ENCODE measurements at places on chromosomes 5 and 9.

DNA sequence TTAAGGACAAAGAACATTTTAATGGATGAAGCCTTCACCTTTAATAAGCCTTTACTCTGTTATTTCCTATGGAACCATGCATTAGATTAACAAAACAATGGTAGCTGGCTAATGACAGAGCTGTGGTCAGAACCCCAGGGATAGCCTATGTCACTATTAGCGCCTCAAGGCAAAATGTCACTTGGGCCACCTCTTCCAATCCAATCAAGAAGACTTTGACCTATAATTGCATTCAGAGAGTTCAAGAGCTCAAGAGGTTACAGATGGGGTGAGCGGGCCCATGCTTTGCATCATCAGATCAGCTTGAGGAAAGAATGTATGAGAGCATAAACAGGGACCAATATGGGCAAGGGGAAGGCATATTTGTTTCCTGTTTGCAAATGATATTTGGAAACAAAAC, 425.1 kb downstream of the ARHGEF28 start:
- no peak for DNase-seq

DNA sequence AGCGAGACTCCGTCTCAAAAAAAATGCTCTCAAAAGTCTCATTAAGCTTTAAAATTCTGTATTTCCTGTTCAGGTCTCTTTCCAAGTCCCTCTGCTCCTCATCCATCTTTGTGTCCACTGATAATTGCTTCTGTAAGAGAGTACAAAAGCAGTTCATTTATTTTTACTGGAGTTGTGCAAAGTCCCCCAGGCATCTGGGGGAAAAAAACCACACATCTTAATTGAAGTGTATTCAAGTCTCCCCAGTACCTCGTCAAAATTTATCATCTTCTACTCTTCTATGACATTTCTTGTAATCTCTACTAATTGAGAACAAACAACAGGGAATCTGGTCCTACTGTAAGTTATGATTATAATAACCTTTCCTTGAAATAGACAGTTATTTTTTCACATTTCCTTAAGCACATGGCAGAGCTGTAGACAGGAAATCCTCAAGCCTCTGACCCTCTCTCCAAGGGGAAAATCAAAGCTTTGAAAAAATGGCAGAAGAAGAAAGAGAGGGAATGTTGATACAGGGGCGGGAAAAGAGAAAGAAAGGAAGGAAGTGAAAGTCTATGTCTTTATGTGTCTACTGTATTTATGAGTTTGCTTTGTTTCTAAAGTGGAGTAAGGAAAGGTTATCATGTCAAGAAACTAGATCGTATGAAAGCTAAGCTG, 51.5 kb downstream of the RAI14 start:
- no peak for DNase-seq

- DNase-seq, result no peak
Measured at GRCh38 chr5:43010935-43011315, 29.2 kb downstream of the ANXA2R start.

GRCh38 chr9:101270302-101270701, 114.5 kb downstream of the BAAT start:
- DNase-seq, result no peak

DNA sequence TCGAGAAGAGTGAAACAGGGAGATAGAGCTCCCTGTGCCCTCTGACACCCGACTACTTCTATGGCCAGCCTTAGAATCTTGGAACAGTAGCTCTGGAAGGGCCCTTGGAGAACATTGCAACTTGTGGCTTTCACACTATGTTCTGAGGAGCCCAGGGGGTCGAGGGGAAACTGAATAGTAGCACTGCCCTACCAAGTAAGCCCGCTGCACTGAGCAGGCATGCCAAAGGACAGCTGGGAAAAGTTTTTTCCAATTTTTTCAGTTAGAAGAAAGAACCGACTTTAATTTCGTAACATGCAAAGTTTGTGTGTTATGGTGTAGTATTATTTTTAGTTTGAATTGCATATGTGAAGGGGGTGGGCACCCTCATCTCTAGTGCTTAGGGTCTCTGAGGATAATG, 10.9 kb downstream of the SMIM3 start:
- DNase-seq, result no peak

- DNase-seq, result no peak
Measured at GRCh38 chr5:95773335-95774059, 42.4 kb downstream of the RHOBTB3 start.

- no peak for DNase-seq
Measured at GRCh38 chr5:94522117-94522516, 96.3 kb downstream of the KIAA0825 start.

DNA sequence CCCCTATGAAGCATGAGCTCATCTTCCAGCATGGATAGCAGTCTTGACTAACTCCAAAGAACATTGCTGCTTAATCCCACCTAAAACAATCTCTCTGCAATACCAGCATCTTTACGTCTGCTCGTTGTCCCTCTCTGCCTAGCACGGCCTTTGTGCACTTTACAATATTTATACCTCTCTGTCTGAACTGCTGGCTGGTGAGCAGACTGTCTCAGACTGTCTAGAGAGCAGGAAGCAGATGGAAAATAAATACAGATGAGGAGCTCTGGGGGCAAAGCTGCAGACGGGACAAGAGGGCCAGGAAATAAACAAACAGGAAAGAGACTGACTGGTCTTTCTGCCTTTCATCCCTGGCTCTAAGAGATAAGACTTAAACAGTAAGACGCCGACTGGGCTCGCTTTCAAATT, 224.8 kb downstream of the ENC1 start:
- DNase-seq, result no peak

DNA sequence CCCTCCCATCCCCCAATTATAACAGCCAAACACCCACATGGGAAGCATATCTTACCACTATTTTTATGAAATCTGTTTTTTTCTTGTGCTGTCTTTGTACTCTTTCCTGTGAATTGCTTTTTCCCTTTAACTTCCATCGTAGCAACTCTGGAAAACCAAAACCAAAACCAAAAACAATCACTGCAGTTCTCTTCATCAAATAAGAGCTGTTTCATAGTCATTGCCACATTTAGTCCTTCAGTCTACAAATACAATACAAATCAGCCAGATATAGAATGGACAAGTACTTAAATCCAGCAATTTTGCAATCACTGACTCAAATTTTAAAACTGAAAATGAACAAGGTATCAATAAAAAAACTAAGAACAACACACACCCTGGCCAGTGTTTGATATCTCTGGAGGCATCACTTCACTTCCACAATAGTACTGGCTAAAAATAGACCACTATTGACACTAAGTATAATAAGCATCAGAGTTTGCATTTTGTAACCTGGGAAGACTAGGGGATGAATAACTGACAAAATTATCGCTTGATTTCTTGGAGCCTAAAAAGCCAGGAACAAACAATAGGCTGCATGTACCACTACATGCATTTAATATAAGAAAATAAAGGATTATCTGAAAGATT, 5.4 kb downstream of the PUM3 start:
- no peak for DNase-seq

GRCh38 chr5:40646266-40646665, 33.4 kb upstream of the PTGER4 start:
- DNase-seq, result no peak

- DNase-seq, result no peak
Measured at GRCh38 chr9:20808002-20808401, 123.9 kb downstream of the FOCAD start.

- no peak for DNase-seq
Measured at GRCh38 chr5:98977723-98978122, 48.9 kb upstream of the CHD1 start.

DNA sequence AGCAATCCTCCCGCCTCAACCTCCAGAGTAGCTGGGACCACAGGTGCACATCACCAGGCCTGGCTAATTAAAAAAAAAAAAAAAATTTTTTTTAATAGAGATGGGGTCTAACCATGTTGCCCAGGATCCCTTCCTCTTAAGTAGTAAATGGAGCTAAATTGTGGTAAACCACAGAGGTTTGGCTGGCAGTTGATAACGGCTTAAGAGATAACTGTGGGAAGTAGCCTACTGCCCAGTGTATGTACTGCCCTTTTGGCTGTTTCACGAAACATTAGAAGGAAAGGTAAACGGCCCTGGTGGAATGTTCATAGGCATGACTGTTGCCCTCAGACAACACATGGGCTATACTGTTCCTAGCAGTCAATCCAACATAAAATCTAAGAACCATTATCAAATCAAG, 44.4 kb downstream of the HMGCR start:
- DNase-seq, result no peak

Measured in activated T-cell treated with anti-CD3 and anti-CD28 coated beads for 1 hour (primary cell).